Type B pancreatic cell (in vitro differentiated cells): ENCODE measurements at places on chromosomes 7 and 10. TPM values are rescaled to one million over a fixed set of nuclear protein-coding genes. Genes with fewer than 3 reads are reported as not detected.

SEMA3A gene
- 28.2 and 77.1 TPM in 2 replicates for total RNA-seq

MSMB gene
- 5.6 and 7.7 TPM in 2 replicates for total RNA-seq

DNA sequence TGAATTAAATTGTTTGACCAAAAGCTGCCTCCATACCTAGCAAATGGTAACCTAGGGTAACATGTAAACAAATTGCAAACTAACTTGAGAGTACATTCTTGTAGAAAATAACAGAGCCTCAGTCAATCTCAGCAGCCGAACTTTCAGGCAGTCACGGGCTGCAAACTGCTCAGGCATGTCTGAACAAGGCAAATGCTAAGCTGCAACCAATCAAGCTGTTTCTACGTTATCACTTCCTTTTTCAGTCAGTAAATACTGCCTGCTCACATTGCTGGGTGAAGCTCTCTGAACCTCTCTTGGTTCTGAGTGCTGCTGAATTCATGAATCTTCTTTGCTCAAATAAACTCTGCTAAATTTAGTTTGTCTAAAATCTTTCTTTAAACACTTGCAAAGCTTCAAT lies 1212.4 kb downstream of the SORCS1 start:
- no peaks in the 10 kb centered on the region for H3K36me3 ChIP-seq
- H3K27ac ChIP-seq: peak overlapping the region; percentile 80
- peaks cover 21% of the 10 kb centered on the region for H3K4me1 ChIP-seq
- DNase-seq: no peak
- H3K4me3 ChIP-seq: peak overlapping the region; percentile 69

DNA sequence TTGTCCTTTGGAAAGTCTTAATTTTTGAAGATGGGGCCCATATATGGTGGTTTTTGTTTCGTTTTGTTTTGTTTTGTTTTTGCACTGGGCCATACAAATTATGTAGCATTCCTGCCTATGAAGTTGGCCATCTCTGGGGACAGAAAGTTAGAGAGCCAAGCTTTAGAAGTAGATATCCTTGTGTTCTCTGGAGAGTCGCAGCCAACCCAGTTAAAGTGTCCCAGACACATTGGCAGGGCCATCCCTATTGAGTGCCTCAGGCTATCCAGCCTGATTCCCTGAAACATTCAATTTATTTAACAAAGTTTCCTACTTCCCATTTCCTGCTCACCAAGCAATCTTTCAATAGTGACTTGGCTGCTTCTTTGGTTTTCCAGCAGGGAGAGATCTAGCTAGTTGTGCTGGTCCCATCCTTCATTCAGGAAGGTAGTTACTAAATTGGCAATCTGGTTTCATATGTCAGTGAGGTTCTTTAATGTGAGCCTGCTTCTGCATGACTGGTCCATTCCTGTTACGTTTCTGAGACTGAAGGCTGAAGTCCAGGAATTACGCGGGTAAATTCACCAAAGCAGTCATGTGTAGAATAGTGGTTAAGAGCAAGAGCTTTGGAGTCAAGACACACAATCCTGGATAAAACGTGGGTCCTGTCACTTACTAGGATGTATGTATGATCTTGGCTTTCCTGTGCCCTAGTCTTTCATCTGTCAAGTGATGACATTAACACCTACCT lies 49.3 kb upstream of the HBP1 start:
- peaks cover 9% of the 10 kb centered on the region for H3K4me1 ChIP-seq
- no peak overlapping the region for H3K27ac ChIP-seq
- H3K27me3 ChIP-seq: no peaks in the 10 kb centered on the region
- no peaks in the 10 kb centered on the region for H3K36me3 ChIP-seq
- H3K4me3 ChIP-seq: no peak overlapping the region
- no peak for DNase-seq

GRCh38 chr7:127591591-127591990 lies 1.9 kb upstream of the FSCN3 start:
- peaks cover 2% of the 10 kb centered on the region for H3K27me3 ChIP-seq
- H3K4me1 ChIP-seq: peaks cover 9% of the 10 kb centered on the region
- peaks cover 10% of the 10 kb centered on the region for H3K36me3 ChIP-seq
- DNase-seq: no peak

DNA sequence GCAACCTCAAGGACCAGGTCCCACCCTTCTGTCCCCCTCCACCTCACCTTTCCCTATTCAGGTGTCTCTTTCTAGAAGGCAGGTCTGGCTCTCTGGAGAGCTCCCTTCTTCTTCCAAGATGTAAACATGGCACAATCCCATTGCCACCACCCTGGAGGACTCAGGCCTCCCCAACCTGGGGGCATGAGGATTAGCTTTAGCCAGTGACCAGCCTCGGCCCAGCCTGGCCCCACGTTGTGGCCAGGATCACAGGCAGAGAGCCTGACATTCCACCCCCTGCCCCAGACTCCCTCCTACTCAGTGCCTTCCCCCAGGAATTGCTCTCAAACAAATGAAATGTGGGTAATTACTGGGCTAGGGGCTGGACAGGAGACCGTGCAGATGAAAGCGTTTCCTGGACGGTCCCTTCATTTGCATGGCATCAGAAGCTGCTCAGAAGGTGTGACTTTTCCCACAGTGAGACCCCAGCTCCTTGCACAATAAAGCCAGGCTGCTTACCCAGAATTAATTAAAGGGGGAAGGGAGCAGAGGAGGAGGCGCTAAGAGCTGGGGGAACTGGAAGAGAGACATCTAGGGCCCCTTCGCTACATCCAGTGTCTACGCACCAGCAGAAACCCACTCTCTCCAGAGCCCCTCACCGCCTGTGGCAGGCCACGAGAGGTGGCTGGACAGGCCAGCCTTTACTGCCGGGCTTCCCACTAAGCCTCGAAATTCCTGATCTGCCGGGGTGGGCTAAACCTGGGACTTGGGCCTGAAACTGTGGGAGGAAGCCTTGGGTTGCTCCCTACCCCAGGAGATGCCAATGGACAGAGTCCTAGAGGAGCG lies 7.7 kb downstream of the FGF8 start:
- H3K27me3 ChIP-seq: peaks cover 80% of the 10 kb centered on the region
- no peak overlapping the region for H3K4me3 ChIP-seq
- no peaks in the 10 kb centered on the region for H3K36me3 ChIP-seq
- no peak for DNase-seq
